ENCODE measurements at places on chromosomes 16 and 17. TPM values are rescaled to one million over a fixed set of nuclear protein-coding genes. Genes with fewer than 3 reads are reported as not detected.
A peak's percentile ranks its signal among the peaks of the same experiment; 100 is the strongest.

DNA sequence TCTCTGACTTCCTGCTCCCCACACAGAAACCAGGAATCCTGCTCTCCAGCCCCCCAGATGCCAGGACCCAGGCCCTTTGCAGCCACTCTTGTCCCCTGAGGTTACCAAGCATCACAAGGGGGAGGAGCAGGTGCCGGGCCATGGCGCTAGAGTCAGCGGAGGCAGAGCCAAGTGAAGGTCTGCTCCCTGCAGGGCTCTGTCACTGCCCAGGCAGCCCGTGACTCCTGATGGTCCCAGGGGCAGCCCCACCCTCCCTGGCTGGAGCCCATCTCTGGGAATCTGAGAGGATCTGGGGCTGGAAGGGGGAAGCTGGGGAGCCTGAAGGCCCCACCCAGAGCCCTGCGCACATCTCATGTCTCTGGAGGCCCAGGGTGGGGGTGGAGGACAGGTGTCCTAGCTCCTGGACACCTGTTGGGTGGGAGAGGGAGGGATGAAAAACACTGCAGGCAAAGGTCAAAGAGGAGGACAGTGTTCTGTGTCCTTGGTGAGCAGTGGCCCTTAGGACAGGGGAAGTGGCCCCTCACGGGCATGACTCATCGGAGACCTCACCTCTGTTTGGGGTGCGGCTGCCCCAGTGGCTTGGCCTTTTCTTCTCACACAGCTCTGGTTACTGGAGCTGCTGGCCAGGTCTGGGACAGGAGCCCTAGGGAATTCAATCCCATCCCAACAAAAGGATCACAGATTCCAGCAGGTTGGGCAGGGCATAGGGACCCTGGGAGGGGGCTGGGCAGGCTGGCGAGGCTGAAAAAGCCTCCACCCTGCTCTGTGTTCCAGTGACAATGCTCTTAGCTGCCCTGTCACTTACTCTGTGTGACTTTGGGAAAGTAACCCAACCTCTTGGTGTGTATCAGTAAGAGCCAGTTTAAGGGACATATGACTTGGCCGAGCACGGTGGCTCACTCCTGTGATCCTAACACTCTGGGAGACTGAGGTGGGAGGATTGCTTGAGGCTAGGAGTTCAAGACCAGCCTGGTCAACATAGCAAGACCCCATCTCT is at the start of gene PRSS36:
Gene PRSS36 (minus strand): TSS at position 173 of the 997 bp plus-strand sequence. CDS start 31 bp downstream, at position 142.
- H3K27me3 ChIP-seq, result peaks cover 9% of the 10 kb centered on the region
- no peak within 1 kb of the TSS for H3K4me3 ChIP-seq
- no peak for DNase-seq

DNA sequence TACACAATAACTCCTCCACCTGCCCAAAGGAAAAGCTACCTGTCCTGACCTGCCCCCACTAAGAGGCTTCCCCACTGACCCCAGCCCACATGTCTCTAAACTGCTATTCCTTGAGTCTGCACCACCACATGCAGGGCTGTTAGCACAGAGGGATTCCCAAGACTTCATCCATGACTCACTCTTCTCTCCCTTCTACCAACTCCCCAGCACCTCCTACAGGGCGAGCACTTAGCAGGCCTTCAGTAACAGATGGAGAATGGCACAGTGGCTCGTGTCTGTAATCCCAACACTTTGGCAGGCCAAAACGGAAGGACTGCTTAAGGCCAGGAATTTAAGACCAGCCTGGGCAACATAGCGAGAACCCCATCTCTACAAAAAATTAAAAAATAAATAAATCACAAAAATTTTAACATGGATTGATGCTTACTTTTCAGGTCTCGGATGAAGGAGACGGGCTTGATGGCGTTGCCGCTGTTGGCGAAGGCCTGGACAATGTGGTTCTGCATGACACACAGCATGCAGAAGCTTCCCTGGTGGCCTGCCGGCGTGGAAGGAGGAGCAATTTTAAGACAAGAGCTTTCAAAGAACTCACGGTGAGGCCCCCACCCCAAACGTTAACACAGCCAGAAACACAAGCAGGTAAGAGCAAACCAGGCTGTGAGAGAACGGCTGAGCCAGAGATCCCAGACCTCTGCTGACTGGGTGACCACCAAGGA is 12.0 kb downstream of the USP36 start:
- H3K4me3 ChIP-seq, result no peak overlapping the region
- H3K27me3 ChIP-seq, result no peaks in the 10 kb centered on the region
- H3K36me3 ChIP-seq, result peaks cover 83% of the 10 kb centered on the region
- H3K27ac ChIP-seq, result peak overlapping the region; percentile 41
- peak; percentile 22 for DNase-seq

GRCh38 chr17:76536511-76537287 is 810 bp downstream of the CYGB start:
- H3K36me3 ChIP-seq, result no peaks in the 10 kb centered on the region
- peaks cover 3% of the 10 kb centered on the region for H3K4me1 ChIP-seq
- no peak for DNase-seq
- H3K4me3 ChIP-seq, result no peak overlapping the region
- no peak overlapping the region for H3K27ac ChIP-seq
- H3K27me3 ChIP-seq, result peaks cover 41% of the 10 kb centered on the region

DNA sequence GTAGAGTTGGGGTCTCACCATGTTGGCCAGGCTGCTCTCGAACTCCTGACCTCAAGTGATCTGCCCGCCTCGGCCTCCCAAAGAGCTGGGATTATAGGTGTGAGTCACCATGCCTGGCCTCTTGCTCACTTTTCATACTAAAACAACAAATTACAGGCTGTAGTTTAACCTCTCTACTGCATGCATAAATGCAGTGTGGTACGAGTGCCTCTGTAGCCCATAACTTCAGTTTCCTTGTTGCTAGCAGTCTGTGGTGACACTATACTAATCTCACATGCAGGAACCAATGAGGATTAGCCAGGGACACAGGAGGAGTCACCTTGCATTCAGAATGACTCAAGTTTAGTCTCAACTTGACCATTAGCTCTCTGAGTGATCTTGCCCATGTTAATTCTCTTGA is 20.1 kb downstream of the HMOX2 start:
- no peak overlapping the region for H3K27ac ChIP-seq
- peaks cover 53% of the 10 kb centered on the region for H3K4me1 ChIP-seq
- H3K27me3 ChIP-seq, result no peaks in the 10 kb centered on the region
- peaks cover 35% of the 10 kb centered on the region for H3K36me3 ChIP-seq

DNA sequence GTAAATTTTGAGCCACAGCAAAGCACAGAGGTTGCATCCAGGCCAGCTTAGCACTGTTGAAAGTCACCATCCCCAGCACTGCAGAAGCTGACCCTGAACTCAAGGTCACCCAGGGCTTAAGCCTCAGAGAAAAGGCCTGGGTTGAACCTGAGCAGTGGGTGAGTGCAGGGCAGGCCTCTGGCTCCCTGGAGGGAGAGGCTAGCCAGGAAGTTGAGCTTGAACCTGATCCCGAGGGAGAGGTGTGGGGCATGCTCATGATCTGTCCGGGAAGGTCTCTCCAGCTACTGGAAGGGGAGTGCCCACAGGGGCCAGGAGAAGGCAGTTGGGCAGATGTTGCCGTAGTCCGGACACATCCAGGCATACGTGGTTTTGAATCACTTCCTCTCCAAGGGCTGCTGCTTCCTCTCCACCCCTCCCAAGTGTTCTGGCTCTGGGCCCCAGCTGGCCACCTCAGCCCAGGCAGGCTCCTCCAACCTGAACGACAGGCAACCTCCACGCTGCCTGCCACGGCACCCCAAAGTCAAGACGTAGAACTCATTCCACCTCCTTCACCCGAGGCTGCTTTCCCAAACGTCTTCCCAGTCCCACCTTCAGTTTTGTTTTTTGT is 18.4 kb downstream of the CARHSP1 start:
- peaks cover 62% of the 10 kb centered on the region for H3K36me3 ChIP-seq
- DNase-seq, result peak; percentile 39
- H3K4me1 ChIP-seq, result peaks cover 52% of the 10 kb centered on the region
- no peaks in the 10 kb centered on the region for H3K27me3 ChIP-seq
- H3K4me3 ChIP-seq, result no peak overlapping the region
- peak overlapping the region; percentile 83 for H3K27ac ChIP-seq

GRCh38 chr17:70067134-70067533 is 7.9 kb upstream of the KCNJ16 start:
- H3K27me3 ChIP-seq, result no peaks in the 10 kb centered on the region
- H3K4me1 ChIP-seq, result no peaks in the 10 kb centered on the region
- no peak overlapping the region for H3K27ac ChIP-seq
- no peak overlapping the region for H3K4me3 ChIP-seq

- no peaks in the 10 kb centered on the region for H3K27me3 ChIP-seq
- no peaks in the 10 kb centered on the region for H3K36me3 ChIP-seq
- no peak overlapping the region for H3K27ac ChIP-seq
- no peak overlapping the region for H3K4me3 ChIP-seq
- DNase-seq, result no peak
These were observed 137.7 kb upstream of the CDH5 start for GRCh38 chr16:66228792-66229191.

DNA sequence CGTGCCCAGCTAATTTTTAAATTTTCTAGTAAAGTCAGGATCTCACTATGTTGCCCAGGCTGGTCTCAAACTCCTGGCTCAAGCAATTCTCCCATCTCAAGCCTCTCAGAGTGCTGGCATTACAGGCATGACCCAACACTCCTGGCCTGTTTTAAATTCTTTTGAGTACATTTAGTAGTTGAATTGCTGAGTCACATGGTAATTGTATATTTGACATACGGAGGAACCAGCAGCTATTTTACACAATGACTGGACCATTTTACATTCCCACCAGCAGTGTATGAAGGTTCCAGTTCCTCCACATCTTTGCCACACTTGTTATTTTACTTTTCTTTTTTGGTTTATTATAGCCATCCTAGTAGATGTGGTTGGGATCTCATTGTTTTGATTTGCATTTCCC is 43.6 kb downstream of the RHOT1 start:
- peaks cover 16% of the 10 kb centered on the region for H3K36me3 ChIP-seq
- no peak overlapping the region for H3K27ac ChIP-seq
- no peaks in the 10 kb centered on the region for H3K4me1 ChIP-seq
- no peaks in the 10 kb centered on the region for H3K27me3 ChIP-seq
- no peak for DNase-seq

DNA sequence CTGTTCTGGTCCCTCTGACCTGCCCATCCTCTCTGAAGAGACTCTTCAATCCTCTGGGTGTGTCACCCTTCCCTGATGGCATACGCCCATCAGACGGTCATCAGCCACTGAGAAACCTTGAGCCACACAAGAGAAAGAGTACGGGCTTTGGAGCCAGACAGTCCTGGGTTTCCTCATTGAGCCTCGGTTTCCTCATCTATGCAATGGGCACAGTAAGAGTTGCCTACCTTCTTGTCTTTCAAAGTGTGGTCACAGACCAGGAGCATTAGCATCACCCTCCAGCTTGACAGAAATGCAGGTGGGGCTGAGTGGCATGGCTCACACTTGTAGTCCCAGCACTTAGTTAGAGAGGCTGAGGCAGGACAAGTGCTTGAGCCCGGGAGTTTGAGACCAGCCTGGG is 26.1 kb upstream of the MEAK7 start:
- H3K36me3 ChIP-seq, result peaks cover 46% of the 10 kb centered on the region
- no peaks in the 10 kb centered on the region for H3K27me3 ChIP-seq
- no peak overlapping the region for H3K4me3 ChIP-seq
- no peak overlapping the region for H3K27ac ChIP-seq
- H3K4me1 ChIP-seq, result peaks cover 20% of the 10 kb centered on the region
- no peak for DNase-seq

DNA sequence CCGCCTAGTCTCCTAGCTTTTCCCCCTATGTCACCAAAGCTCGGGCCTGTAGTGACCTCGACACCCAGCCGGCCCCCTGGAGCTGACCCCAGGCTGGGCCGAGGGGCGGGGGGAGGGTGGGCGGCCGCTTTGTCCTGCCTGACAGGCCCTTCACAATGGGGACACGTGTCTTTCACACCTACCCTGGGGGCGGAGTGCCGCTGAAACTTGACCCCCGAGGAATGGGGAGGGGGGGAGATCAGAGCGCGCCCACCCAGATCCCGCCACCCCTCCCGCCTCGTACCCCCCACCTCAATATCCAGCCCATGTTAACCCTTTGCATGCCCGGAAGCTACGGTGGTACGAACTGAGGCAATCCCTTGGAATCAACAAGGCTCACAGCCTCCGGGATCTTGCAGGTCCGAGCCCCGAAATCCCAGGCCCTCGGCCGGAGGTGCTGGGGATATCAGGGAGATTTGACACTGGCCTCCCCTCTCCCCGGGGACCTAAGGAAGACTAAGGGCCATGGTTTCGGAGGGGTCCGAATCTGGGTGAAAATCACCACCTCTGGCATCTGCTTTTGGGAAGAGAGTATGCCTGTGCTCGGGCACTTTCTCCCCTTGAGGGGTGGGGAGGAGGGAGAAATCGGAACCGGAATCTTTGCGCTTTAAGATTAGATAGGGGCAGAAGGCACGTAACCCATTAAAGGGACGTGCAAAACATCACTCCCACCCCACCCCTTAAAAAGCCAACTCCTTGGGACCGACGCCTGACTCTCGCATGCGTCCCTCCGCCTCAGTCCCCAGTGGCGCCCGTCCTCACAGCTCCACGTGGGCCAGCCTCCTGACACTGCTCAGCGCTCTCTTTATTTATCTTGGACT is 2.6 kb downstream of the NOG start:
- H3K27me3 ChIP-seq, result peaks cover 67% of the 10 kb centered on the region
- H3K4me3 ChIP-seq, result no peak overlapping the region
- H3K4me1 ChIP-seq, result peaks cover 31% of the 10 kb centered on the region
- H3K36me3 ChIP-seq, result peaks cover 4% of the 10 kb centered on the region
- no peak overlapping the region for H3K27ac ChIP-seq
- DNase-seq, result no peak

GRCh38 chr16:53100131-53100748 is 45.4 kb downstream of the CHD9 start:
- peaks cover 30% of the 10 kb centered on the region for H3K4me1 ChIP-seq
- peak overlapping the region; percentile 86 for H3K27ac ChIP-seq
- peak overlapping the region; percentile 65 for H3K4me3 ChIP-seq
- no peaks in the 10 kb centered on the region for H3K27me3 ChIP-seq
- no peaks in the 10 kb centered on the region for H3K36me3 ChIP-seq

DNA sequence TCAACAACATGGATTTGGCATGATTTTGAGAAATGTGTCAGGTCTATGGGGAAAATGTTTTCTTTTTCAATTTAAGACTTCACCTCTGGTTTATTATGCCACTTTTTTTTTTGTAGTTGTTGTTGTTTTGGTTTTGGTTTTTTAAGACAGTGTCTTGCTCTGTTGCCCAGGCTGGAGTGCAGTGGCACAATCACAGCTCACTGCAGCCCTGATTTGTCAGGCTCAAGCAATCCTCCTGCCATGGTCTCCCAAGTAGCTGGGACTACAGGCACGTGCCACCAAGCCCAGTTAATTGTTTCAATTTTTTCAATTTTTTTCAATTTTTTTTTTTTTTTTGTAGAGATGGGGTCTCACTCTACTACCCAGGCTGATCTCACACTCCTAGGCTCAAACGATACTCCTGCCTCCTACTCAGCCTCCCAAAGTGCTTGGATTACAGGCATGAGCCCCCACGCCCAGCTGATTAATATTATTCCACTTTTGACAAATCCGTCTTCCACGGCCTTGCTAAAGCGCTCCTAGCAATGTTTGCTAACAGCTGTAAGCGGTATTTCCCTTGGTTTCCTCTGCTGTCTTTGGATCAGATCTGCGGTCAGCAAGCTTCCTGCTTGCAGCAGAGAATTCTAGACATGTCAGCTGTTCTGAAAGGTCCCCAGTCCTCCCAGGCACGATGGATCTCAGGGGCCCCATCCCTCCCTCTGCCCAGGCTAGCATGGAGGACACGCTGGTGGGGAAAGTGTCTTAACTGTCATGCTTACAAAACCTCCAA is 7.0 kb upstream of the MILR1 start:
- peaks cover 31% of the 10 kb centered on the region for H3K4me1 ChIP-seq
- DNase-seq, result peak; percentile 52
- peak overlapping the region; percentile 88 for H3K27ac ChIP-seq
- H3K4me3 ChIP-seq, result peak overlapping the region; percentile 34
- no peaks in the 10 kb centered on the region for H3K27me3 ChIP-seq
- H3K36me3 ChIP-seq, result peaks cover 27% of the 10 kb centered on the region

The HOXB6 gene
- total RNA-seq, result 0.60 TPM

The E2F4 gene
- total RNA-seq, result 131 TPM
